ENCODE measurements at places on chromosomes 6 and 20.

- DNase-seq: no peak
Observed at GRCh38 chr6:53399027-53399344, 50.2 kb upstream of the ELOVL5 start.

GRCh38 chr6:45857827-45858226 is 157.8 kb downstream of the CLIC5 start:
- no peak for DNase-seq

GRCh38 chr20:48526936-48527335 is 300.9 kb downstream of the PREX1 start:
- DNase-seq: no peak

DNA sequence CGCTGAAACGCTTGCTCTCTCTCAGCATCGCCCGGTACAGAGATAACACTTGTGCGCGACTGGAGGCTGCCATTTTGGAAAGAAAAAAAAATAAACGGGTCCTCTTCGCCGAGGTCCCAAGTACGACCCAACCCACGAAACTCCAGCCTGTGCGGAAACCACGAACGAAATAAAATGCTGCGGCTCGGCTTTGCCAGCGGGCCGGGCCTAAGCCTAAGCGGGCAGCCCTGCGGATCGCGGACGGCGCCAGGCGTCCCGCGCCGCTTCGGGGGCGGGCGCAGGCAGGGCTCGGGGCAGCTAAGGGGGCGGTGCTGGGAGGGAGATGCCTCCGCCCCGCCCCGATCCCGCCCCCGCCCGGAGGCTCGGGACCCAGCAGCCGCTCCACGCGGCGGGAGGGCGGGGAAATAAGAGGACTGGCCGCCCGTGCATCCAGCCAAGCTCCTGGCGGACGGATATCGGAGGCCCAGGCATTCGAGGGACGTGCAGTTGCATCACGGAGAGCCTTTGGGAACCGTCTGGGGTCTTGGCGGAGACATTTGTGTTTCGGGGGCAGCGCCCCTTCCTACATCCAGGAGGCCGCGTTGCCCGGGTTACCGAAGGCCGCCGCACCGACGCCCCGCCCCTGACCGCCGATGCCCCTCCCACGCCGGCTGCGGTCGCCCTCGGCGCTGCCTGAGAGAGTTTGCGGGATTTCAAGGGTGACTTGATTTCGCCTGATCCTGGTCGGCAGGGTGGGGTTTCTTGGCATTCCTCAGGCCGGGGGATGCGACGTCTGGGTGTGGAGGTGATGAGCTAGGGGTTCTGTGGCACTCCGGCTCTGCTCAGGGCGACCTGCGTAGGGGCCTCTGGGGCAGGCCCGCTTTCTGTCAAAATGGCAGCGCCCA is at the start of the genes FARS2 and LYRM4:
Gene FARS2 (plus strand): TSS at position 853 of the 884 bp plus-strand sequence.
Gene LYRM4 (minus strand): TSS at position 290 of the 884 bp plus-strand sequence. CDS start 217 bp downstream, at position 73.
- peak; percentile 91 for DNase-seq

DNA sequence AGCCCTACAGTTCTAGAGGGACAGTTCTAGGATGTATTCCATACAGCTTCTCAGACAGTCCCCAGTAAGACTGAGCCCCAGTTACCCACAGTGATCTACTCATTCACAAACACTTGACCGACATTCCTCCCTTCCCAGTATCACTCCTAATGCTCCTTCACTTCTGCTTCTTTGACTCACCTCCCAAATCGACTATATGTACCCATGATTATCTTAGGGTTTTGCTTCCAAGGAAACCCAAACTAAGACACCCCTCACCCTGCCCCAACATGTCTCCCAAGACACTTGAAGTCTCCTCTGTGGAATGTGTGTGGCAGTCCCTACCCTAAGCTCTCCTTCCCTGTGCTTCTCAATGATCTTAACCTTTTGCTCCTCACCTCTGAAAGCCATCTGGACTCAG is 23.6 kb upstream of the TGM6 start:
- DNase-seq: no peak

- DNase-seq: no peak
Observed at GRCh38 chr6:36418558-36418957, 24.1 kb downstream of the PXT1 start.

DNA sequence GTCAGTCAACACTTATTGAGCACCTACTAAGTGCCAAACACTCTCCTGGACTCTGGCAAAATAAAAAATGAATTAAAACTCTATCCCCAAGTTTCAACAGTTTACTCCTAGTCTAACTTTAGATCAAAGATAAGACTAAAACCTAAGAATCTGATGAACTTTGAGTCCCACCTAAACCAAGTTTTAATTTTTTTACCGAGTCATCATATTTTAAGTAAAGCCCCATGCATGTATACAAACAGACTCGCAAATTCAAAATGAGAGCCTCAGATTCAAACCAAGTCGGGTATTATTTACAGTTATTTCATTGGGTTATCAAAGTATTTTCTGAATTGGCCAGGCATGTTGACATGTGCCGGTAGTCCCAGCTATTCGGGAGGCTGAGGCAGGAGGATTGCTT is 28.2 kb downstream of the BNIP5 start:
- no peak for DNase-seq

GRCh38 chr6:85460921-85461797 is 11.3 kb downstream of the NT5E start:
- peak; percentile 45 for DNase-seq

DNA sequence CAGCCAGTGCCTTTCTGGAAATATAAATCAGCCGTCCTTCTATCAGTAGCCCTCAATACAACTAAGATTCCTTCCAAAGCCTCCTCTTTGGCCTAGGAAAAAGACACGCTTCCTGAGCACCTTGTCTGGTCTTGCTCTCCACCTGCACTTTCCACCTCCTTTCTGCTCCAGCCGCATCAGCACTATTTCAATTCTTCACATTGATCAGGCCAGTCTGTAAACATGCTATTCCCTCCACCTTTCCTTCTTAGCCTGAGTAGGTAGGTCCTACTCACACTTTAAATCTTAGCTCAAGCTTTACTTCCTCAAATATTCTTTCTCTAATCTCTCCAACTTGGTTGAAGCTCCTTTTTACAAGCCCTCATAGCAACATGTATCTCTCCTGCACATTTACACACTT is 11.4 kb downstream of the RANBP9 start:
- DNase-seq: no peak

DNA sequence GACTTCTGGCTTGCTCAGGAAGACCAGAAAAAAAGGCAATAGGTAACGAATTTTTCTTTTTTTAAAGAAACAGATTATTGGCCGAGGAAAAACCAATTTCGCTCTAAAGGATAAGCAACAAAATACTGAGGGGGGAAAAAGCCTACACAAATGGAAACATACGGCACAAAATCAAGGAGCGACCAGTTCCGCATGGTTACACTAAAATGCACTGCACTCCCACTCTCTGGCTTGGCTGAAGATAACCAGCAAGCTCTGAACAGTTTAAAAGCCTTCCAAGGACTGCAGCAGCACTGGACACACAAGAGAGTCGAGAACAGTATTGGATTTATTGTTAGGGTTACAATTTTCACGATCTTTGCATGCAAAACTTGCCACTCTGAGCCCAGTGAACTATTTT is 881 bp upstream of the MAP7 start:
- DNase-seq: no peak

DNA sequence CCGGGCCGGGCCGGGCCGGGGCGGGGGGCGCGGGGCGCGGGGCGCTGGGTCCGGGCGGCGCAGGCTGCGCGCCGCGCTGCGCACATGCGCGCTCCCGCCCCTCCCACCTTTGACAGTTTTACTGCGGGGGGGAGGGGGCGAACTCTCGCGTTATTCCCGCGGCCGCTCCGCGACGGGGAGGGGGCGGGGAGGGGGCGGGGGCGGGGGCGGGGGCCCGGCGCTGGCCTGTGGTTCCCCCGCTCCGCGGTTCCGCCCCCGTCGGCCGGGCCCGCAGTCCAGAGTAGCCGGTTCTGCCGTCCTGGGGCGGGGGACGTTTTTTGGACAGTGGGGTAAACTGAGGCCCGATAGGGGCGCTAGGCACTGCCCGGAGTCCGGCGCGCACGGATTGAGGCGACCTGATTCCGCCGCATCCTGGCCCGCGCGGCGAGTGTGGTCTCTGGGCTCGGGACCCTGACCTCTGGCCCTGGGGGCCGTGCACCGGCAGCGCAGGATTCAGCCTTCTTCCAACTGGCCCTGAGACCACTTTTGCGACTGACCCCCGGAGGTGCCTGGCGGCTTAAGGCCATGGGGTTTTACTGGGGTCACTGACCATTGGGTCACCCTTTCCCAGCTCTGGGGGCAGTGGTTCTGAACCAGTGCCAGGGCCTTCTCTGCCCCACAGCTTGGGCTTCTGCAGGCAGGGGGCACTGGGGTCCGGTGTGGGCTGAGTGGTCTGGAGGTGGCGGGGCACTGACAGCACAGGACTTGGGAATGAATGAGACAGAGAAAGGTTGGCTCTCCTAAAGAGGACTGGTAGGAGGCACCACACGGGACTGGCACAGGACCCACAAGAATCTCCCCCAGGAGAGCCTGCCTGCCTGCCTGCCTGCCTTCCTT is at the start of gene ZNF512B:
Gene ZNF512B (minus strand): TSS at position 93 of the 876 bp plus-strand sequence. CDS start 1,980 bp downstream, outside the sequence.
- no peak for DNase-seq

GRCh38 chr20:59645761-59646171 is 41.4 kb downstream of the PHACTR3 start:
- no peak for DNase-seq

DNA sequence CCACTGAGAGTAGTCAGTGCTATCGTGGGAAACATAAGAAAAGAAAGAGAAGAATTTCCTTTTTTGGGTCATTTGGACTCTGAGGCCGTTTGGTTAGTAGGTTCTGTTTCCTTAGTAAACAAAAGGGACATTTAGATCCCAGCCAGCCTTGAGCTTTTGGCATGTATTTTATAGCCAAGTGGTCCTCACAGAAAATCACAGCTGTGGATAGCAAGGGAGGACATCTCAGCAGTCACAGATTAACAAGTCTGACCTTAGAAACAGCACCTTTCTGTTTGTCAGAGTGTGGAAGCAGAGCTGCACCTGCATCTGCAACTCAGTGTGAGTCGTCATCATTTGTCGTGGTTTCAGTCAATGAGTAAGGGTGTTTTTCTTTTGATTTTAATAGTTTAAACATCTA is 40.5 kb downstream of the FAM120B start:
- DNase-seq: no peak

DNA sequence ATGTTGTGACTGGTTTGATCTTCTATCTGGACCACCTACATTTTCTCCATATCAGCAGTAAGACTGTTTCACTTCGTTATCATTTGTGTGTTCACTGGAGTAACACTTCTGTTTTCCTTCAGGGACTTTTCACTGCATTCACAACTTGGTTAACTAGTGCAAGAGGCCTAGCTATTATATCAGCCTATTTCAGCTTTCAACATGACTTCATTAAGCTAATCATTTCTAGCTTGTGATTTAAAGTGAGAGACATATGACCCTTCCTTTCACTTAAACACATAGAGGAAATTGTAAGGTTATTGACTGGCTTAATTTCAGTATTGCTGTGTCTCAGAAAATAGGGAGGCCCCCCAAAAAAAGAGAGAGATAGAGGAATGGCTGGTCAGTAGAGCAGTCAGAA is 622.8 kb upstream of the NRSN1 start:
- no peak for DNase-seq

DNA sequence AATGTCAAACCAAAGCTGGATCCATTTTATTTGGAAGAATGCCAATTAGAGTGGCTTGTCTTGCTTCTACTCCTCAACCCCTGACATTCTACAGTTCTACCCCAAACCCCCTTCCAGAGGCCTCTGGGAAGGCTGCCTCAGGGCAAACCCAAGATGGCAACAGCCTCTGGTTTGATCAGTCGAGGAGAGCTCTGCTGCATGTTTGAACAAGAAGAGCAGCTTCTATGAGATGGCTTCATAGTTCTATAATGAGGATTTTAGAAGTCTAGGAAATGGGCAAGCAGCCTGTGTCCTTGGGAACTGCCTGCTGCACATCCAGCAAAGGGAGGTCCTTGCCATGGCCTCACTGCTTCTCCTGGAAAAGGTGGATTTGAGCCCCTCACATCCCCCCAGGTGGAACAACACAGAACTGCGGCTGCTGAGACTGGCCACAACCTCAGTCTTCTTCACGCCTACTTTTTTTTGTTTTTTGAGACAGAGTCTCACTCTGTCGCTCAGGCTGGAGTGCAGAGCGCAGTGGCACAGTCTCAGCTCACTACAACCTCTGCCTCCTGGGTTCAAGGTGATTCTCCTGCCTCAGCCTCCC is 37.9 kb downstream of the ZC3H12D start:
- no peak for DNase-seq

- DNase-seq: no peak
Observed at GRCh38 chr6:6635291-6635690, 46.8 kb downstream of the LY86 start.

DNA sequence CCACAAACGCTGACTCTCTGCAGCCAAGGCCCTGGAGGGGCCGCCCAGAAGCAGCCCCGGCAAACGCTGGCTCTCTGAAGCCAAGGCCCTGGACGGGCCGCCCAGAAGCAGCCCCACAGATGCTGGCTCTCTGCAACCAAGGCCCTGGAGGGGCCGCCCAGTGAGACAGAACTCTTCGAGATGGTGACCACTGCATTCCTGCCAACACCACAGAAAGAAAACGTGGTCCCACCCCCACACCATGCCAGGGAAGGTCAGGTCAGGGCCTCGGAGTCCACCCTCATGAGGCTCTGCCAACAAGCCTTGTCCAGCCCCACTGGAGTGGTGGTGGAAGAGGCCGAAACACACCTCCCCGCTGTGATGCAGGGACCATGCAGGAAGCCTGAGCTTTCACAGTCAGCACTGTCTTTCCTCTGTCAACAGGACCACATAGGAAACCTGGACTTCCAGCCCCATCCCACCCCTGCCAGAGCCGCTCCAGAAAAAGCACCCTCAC is 97.5 kb downstream of the DLL1 start:
- DNase-seq: no peak

DNA sequence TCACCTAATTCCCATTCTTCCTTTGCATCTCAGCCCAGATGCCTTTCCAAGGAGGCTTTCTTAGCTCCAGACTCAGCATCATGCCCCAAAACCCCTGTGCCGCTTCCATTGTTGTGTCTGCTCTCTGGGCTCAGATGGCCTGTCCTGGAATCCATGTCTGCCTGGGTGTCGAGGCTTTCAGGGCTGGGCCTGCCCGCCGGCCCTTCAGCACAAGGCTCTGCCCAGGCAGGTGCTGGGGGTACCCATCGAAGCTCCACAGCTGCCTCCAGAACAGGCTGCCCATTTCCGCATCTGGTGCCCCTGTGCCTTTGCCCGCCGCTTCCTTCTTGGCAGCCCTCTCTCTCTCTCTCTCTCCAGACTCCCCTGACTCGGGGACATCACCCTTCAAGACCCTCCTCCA is 1.2 kb downstream of the CPXM1 start:
- DNase-seq: no peak

- DNase-seq: no peak
Observed at GRCh38 chr6:441126-441920, 49.8 kb downstream of the IRF4 start.

- DNase-seq: no peak
Observed at GRCh38 chr6:68427630-68428029, 207.5 kb upstream of the ADGRB3 start.

DNA sequence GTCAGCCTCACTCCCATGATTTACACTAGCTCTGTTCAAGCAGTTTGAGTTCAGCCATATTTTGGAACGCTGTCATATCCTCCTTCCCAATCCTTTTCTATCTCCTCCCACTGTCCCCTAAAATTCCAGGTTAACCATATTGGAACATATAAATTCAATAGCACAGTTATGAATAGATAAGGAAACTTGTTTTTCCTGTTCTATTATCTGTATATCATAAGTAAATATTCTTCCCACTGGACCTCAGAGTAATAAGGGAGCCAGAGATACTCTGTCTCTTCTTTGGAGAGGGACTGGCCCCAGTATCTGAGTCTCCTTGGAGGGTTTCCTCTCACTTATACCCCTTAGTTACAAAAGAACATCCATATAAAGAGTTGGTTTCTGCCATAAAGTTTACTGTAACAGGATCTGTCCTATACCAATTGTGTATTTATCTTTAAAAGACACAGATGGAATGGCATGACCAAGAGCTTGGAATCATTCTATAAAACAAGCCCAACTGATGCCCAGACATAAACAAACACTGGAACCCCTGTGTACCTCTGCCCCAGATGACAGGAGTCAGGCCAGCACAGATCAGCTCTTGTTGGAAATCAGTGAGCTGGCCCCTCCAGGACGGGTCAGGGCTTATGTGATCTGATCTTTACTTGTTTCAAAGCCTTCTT is 67.1 kb downstream of the EPB41L2 start:
- DNase-seq: no peak
